SJSA1 (cell line): ENCODE measurements at places on chromosomes 3 and 15. TPM values are rescaled to one million over a fixed set of nuclear protein-coding genes. Genes with fewer than 3 reads are reported as not detected.

DNA sequence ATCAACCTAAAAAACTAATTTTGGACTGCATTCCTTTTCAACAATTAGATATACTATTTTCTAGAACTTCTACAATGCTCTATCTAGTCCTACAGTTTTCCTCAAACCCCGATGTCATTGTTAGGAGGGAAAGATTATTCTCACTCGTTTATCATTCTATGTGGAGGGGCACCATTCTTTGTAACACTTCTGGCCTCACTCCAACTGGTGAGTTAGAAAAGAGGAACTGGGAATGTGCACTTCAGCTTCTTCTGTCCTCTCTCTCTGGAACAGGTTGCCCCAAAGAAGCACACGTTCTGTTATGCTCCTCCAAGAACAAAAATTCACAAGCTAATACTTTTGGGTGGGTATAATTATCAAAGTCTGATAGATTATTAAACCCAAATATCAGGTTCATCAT lies 137.9 kb downstream of the UACA start:
- DNase-seq = no peak

DNA sequence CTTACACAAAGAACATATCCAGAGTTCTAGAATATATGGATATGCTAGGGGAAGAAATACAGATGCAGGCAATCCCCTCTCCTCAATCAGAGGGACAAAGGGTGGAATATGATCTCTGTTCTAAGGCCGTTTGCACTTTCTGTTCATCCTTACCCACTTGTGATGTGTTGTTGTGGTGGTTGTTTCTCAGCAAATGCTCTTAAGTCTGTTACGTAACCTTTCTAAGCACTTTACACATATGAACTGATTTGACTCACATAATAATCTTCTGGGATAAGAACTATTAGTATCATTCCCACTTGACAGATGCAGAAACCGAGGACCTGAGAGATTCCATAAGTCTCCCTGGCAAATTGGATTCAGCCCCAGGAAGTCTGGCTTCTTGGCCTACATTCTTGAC lies 40.5 kb downstream of the NGRN start:
- no peak for DNase-seq

DNA sequence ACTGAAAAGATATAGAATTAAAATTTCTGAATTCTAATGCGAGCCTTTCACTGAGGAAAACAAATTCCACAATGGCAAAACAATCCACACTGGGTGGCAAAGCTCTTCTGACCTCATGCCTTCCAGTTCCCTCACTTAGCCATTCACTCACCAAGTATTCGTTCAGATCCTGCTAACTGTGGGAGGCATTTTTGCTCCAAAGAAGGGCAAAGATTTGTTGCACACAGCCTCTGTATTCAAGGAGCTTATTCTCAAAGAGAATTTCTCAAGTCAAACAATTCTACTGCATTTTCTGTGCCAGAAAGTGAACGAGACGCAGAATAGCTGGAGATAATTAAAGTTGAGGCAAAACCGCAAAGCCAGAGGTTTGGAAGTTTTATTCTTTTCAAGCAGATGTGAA lies 77.3 kb downstream of the CPNE4 start:
- peak; percentile 47 for DNase-seq

DNA sequence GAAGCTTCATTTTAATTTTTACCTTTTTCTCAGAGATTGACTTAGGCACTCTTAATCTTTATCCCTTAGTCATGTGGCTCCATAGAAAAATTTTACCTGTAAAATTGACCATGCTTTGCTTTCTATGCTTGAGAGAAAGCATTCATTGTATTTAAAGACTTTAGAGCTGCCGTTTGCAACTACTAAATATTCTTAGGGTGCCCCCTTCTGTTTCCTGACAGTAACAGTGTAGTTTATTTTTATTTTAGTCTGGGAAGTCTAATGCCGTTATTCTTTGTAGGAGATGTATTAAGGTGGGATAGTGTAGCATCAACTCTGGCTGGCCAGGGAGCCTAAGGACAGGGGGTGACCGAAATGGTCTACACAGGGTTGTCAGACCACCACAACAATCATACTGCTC lies 84.5 kb upstream of the SYNPR start:
- DNase-seq = no peak

The CNTN6 gene
- not detected in 2 replicates for total RNA-seq

The ATP13A3 gene
- 119 and 135 TPM in 2 replicates for total RNA-seq
